ENCODE measurements at places on chromosomes 13 and 19. TPM values are rescaled to one million over a fixed set of nuclear protein-coding genes. Genes with fewer than 3 reads are reported as not detected.

TNFSF9 gene
- 1.2 TPM for total RNA-seq

ZNF560 gene
- 0.36 TPM for total RNA-seq

NFILZ gene
- total RNA-seq, result not detected

- no peak for DNase-seq
Observed at GRCh38 chr19:34505321-34506025, 23.9 kb downstream of the WTIP start.

PABPC3 gene
- total RNA-seq, result 0.27 TPM

DNA sequence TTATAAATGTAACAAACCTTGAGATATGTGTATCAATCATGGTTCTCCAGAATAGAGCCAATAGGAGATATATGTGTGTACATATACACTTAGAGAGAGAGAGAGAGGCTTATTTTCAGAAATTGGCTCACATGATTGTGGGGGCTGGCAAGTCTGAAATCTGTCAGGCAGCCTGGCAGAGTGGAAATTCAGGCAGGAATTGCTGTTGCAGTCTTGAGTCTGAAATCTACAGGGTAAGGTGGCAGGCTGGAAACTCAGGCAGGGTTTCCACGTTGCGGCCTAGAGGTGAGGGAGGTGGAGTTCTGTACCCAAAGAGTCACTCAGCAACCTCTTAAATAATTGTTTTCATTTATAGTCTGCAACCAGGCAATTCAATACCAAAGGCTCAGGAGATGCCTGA is 218.4 kb downstream of the B3GLCT start:
- DNase-seq, result no peak

DNA sequence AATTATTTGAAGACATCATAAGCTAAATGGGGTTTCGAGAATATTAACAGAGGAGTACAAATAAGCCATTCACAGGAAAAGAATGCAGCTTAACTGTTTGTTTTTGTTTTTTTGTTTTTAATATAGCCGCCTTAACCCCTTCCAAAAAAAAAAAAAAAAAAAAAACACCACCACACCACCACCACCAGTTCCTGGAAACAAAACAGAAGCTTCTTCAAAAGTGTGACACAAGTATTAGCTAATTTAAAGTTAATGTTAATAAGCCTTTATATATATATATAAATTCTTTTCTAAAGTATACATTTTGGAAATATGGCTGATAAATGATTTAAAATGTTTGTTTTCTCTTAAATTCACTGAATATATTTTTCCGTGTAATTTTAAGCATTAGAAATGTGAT is 1.4 kb downstream of the RAP2A start:
- DNase-seq, result no peak

FLT1 gene
- total RNA-seq, result 14.6 TPM

- no peak for DNase-seq
Observed at GRCh38 chr13:50463719-50464118, 379.8 kb downstream of the DLEU7 start.

- no peak for DNase-seq
Observed at GRCh38 chr19:579842-580155, 7.4 kb downstream of the BSG start.

GRCh38 chr13:105074755-105075154 is 1460.7 kb downstream of the EFNB2 start:
- DNase-seq, result no peak

GRCh38 chr19:30109565-30109964 is 167.5 kb downstream of the URI1 start:
- DNase-seq, result no peak

CYP2A13 gene
- not detected for total RNA-seq

GRCh38 chr13:113048766-113049165 is 56.8 kb upstream of the F7 start:
- no peak for DNase-seq

GRCh38 chr13:63435667-63436324 is 2020.1 kb upstream of the PCDH20 start:
- DNase-seq, result no peak

DNA sequence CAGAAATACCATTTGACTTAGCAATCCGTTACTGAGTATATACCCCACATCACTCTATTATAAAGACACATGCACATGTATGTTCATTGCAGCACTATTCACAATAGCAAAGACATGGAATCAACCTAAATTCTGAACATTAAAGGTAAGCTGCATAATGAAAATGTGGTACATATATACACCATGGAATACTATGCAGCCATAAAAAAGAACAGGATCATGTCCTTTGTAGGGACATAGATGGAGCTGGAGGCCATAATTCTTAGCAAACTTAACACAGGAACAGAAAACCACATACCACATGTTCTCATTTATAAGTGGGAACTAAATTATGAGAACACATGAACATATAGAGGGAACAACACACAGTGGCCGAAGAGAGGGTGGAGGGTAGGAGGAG is 85.2 kb downstream of the NDFIP2 start:
- no peak for DNase-seq

GRCh38 chr19:58584498-58585441 is 11.6 kb upstream of the MZF1 start:
- DNase-seq, result no peak

ADGRL1 gene
- total RNA-seq, result 55.7 TPM

CEACAM7 gene
- 0.36 TPM for total RNA-seq

- DNase-seq, result peak; percentile 58
Observed at GRCh38 chr13:66994097-66994496, 236.0 kb downstream of the PCDH9 start.

- no peak for DNase-seq
Observed at GRCh38 chr13:100517728-100518127, 70.9 kb downstream of the GGACT start.

GRCh38 chr13:96984051-96984508 is 10.2 kb downstream of the OXGR1 start:
- DNase-seq, result no peak

ICAM5 gene
- total RNA-seq, result 1.6 TPM

DNA sequence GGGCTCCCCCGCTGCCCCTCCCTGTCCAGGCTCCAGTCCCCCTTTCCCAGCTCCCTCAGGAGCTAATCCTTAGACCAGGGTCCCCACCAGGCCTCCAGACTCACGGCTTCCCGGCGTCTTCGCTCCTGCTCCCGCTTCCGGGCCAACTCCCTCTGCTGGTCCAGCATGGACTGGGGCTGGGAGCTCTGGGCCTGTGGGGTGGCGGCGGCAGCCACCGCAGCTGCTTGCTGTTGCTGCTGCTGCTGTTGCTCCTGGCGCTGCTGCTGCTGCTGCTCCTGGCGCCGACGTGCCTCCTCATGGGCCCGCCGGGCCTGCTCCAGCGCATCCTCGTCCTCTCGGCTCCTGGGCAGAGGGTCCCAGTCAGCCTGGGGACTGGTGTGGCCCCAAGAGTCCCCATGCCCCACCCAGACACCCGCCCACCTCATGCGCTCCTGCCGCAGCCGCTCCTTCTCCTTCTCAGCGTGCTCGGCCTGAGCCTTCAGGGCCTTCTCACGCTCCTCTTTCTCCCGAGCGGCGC is 6.4 kb upstream of the EPHX3 start:
- no peak for DNase-seq

TSSK6 gene
- total RNA-seq, result 1.2 TPM

- DNase-seq, result no peak
Observed at GRCh38 chr19:46731007-46731501, 14.1 kb upstream of the PRKD2 start.

PLA2G4C gene
- 11.7 TPM for total RNA-seq

- no peak for DNase-seq
Observed at GRCh38 chr19:32930567-32930966, 41.2 kb downstream of the CEP89 start.

RPS28 gene
- total RNA-seq, result 105 TPM

GRCh38 chr13:98480915-98481877 is 95.7 kb downstream of the STK24 start:
- no peak for DNase-seq

ZNF626 gene
- 40.6 TPM for total RNA-seq

DNA sequence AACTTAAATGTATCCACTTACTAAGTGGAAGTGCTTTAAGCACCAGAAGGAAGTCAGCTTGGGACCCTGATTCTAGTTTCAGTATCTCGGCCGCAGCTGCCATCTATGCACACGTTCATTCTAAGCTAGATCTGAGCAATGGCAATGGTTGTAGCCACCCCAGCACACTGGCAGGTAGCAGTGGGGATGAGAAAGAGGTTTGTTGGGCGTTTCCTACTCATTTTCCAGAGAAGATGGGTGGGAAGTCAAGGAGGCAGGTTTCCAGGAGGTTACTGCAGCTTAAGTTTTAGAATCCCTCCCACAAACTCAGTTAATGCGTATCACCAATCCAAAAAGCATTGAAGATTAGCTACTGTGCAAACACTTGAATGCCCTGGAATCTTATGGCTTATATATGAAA is 114.2 kb upstream of the TSC22D1 start:
- no peak for DNase-seq

C3 gene
- 20.8 TPM for total RNA-seq

GRCh38 chr13:48709213-48709612 is 55.5 kb downstream of the CYSLTR2 start:
- DNase-seq, result no peak

DNA sequence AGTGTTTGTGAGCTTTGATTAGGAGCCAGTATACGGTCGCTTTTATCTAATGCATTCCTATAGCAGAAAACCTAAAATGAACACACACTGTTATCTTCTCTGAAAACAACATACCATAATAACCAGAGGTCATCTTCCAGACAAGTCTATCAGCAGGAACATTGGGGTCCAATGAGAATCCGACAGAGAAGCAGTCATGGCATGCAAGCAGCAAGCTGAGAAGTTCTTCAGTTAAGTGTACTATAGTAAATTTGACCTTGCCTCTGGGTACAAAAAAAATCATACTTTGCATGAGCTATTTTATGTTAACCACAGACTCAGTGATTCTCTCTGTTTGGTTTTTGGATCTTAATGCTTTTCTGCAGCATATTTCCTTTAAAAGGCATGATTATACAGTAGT is 1505.1 kb downstream of the PCDH9 start:
- no peak for DNase-seq

LGALS14 gene
- not detected for total RNA-seq

- DNase-seq, result no peak
Observed at GRCh38 chr19:1166872-1167573, 7.0 kb downstream of the SBNO2 start.

- DNase-seq, result no peak
Observed at GRCh38 chr13:51035978-51036377, 75.1 kb downstream of the C13orf42 start.

DNA sequence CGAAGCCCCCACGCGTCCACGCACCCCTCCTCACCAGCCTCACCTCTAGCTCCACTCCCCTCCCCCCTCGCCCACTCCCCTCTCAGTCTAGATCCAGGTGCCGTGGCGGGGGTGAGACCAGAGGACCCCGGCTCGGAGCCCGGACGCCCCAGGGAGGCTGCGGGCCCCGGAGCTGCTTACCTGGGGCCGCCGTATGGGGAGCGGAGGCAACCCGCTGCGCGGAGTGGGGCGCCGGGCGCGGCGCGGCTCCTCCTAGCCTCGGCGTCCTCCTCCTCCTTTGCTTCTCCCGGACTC is 353 bp downstream of the ENOX1 start:
- no peak for DNase-seq

ATP4A gene
- not detected for total RNA-seq

DNA sequence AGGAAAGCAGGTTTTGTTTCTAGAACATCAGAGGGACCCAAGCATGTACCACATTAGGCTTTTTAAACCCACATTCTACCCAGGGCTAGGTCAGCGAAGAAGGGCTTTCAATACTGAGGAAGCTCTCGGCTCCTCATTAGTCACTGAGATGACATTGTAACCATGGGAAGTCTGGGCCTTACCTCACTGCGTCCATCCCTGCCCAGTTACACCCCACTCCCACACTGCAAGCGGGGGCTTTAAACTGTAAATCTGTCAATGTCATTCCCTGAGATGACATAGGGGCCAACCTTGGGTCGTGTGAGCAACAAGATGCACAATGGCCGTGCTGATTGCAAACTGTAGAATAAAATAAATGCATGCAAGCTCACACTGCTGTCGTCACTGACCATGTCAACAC is 21.7 kb upstream of the TFDP1 start:
- no peak for DNase-seq

TSHZ3 gene
- 2.9 TPM for total RNA-seq

FAM216B gene
- 2.9 TPM for total RNA-seq

DNA sequence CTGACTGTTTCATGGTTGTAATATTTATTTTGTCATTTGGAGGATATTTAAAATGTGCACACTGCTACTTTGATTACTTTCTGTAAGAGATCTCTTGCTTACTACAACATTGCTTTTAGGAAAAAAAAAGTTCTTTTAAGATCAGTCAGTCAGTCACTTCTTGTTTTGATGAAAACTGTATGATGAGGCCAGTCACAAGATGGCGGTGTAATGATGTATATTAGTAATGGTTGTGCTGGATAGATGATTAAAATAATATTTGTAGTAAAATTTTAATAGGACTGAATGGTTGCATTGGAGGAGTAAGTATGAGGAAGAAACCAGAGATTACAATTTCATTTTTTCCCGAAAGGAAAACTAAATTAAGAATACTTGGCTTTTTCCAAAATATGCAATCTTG is 2411.1 kb downstream of the PCDH9 start:
- DNase-seq, result no peak

GRCh38 chr19:22286151-22286810 is at the start of gene ZNF729:
Gene ZNF729, plus strand, starts transcription at chr19:22286441. Its CDS starts 85 bp downstream, at chr19:22286526.
- DNase-seq, result no peak

DNA sequence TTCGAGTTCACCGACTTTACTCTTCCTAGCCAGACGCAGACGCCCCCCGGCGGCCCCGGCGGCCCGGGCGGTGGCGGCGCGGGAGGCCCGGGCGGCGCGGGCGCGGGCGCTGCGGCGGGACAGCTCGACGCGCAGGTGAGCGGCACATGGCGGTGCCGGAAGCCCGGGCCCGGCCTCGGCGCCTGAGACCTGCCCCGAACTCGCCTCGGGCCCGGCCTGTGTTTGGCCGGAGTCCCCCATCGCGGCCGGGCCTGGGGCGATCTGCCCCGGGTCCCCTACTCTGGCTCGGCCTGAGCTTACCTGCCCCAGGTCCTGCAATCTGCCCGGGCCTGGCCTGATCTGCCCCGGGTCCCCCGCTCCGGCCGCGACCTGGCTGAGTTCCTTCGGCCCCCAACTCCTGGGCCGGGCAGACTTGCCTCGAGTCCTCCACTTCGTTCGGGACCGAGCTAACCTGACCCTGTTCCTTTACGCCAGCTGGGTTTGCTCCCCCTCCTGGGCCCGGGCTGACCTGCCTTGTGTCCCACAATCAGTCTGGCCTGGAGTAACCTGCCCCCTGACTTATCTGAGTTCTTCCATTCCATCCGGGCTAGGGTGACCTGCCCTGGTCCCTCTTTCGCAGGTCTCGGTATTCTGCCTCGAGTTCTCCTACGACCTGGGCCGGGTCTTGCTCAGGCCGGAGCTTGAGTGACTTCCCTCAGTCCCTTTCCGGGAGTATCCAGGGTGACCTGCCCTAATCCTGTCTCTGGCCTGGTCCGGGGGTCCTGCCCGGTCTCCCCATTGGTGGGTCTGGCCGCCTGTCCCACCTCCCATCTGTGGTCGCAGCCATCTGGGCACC is 764 bp downstream of the UPF1 start:
- DNase-seq, result peak; percentile 13

TDRD3 gene
- 51.5 TPM for total RNA-seq

ZNF235 gene
- total RNA-seq, result 20.5 TPM

GRCh38 chr13:42812316-42812715 is 30.9 kb downstream of the FAM216B start:
- no peak for DNase-seq

TSKS gene
- total RNA-seq, result not detected

All from cerebellum (tissue), 4 donors.